ENCODE measurements at places on chromosomes 1 and 21.

GRCh38 chr1:25873120-25873519, 2.4 kb downstream of the PAQR7 start:
- no peak for DNase-seq

- no peak for DNase-seq
Observed at GRCh38 chr21:43717967-43718871, 710 bp upstream of the PDXK start.

DNA sequence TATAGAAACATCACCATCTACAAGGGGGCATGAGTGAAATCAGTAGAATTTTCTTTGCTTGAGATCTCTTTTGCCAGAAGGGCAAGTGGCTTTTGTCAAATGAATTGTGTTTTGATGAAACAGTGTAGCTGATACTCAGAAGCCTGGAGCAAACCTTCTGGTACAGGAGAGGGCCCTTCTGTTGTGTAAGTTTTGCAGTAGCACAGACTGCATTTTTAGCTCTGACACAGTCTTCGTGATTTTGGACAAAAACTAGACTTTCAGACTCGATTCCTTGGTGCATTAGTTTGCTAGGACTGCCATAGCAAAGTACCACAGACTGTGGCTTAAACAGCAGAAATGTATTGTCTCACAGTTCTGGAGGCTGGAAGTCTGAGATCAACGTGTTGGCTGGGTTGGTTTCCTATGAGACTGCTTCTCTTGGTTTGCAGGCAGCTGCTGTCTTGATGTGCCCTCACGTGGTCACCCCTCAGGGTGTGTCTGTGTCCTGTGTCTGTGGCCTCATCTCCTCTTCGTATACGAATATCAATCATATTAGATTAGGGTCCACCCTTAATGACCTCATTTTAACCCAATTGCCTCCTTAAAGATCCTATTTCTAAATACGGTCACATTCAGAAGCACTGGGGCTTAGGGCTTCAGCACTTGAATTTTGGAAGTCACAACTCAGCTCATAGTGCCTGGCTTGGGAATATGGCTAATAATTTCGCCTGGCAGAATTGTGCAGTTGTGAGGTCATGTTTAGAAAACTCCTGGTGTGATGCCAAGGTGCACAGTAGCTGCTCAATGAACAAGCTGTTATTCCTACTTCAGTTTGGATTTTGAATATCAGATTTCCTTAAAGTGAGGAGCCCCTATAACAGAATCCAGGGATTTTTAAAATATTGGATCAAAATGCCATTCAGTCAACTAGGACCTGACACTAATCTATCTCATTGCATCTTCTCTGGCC, 21.2 kb upstream of the DISC1 start:
- DNase-seq = no peak

GRCh38 chr1:59025898-59026426, 242.1 kb upstream of the JUN start:
- DNase-seq = peak; percentile 15

DNA sequence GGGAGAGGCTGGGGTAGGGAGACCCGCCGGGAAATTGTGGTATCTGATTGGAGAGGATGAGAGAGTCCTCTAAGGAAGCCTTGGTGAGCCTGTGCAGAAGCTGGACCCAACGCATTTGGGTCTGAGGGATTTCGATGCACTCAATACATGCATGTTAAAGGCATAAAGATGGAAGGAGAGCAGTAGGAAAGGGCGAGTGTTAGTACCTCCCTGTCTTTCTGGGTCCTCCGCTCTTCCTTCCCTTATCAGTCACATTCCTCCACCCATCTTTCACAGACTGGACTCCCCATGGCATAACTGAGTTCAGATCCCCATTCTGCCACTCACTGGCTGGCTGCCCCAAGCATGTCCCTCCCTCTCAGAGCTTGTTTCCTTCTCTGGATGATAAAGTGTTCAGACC, 7.3 kb downstream of the RGS16 start:
- DNase-seq = no peak

GRCh38 chr21:21096956-21097355, 98.7 kb downstream of the NCAM2 start:
- DNase-seq = no peak

GRCh38 chr1:217343907-217344306, 287.0 kb downstream of the GPATCH2 start:
- no peak for DNase-seq

GRCh38 chr1:198649968-198650338, 11.1 kb downstream of the PTPRC start:
- DNase-seq = no peak

DNA sequence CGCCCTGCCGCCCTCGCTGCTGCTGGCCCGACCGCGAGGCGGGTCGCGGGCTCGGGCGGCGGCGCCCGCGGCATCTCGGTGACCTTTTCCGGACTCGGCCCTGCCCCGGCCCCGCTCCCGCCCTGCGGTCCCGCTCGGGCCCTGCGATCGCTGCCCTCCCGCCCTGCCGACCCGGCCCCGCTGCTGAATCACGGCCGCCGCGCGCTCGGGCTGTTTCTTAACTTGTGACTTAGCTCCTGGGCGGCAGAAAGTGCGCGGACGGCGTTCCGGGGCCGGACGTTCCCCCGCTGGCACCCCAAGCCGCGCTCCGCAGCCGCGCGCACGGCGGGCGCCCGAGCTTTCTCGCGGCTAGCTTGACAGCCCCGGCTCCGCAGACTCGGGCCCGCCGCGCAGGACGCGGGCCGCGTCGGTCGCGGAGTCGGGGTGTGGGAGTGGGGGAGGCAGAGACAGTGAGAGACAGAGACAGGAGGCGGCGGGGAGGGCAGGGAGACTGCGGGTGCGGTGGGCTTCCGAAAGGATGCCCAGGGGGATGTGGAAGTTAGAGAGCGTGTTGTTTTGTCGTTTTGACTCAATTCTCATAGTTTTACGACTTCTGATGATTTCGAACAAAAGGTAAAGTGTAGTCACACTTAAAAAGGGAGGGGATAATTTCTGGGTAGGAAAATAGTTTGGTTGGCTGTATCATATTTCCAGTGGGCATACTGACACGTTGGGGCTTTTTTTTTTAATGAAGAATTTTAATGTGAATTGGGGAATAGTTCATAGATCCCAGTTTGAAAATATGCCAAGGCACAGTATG, 49.8 kb downstream of the PRDM2 start:
- no peak for DNase-seq

DNA sequence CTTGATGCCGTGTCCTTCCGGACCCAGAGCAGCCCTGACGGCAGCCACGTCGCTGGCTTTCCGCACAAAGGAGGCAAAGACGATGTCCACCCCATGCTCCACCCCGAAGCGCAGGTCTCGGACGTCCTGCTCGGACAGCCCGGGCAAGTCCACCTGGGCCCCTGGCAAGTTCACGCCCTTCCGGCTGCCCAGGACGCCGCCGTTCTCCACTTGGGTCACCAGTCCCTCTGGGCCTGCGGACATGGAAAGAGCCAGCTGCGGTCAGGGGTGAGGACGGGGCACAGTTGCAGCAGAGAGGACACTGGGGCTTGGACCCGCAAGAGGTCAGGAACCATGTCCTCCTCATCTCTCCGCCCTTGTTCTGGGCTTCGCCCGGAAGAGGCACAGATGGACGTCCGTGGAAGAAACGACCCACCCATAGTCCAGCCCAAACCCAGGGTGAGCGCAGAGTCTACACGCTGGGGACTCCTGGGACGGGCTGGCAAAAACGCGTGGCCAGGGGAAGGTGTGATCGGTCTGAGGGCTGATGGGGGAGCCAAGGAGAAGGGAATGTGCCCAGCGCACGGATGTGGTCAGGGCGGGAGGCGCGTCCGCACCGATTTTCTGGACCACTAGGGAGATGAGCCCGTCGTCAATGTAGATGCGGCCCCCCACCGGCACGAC, 6.6 kb downstream of the PKLR start:
- no peak for DNase-seq

- no peak for DNase-seq
Observed at GRCh38 chr1:245433561-245433960, 278.8 kb downstream of the KIF26B start.

GRCh38 chr1:182181167-182181572, 119.7 kb upstream of the ZNF648 start:
- no peak for DNase-seq

DNA sequence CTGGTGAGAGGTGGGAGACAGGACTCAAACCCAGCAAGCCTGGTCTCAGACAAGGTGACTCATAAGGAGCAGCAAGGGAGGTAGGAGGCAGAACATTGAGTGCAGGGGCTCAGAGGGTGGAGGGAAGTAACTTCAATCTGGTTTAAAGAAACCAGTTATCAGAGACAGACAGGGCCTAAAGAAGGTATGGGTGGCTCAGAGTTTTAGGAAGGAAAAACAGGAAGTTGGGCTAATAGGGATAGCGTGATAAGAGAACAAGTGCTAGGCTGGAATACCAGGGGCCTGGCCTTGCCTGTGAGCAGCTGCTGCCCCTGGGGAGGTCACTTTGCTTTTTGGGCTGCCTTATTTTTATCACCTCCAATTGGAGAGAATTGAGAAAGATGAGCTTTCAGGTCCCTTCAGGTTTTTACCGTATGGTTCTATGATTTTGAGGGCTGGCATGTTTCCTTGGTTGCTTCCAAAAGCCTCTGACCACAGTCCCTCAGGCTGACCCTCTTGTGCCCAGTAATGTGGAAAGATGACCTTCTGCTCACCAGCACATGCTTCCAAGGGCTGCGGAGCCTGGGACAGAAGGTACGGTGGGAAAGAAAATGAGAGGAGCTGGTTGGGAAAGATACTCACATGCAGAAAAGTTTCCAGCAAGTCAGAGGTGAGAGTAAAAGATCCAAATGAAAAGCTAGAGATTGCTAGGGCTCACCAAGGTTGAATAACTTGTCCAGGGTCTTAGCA, 77.0 kb downstream of the DDR2 start:
- DNase-seq = no peak

DNA sequence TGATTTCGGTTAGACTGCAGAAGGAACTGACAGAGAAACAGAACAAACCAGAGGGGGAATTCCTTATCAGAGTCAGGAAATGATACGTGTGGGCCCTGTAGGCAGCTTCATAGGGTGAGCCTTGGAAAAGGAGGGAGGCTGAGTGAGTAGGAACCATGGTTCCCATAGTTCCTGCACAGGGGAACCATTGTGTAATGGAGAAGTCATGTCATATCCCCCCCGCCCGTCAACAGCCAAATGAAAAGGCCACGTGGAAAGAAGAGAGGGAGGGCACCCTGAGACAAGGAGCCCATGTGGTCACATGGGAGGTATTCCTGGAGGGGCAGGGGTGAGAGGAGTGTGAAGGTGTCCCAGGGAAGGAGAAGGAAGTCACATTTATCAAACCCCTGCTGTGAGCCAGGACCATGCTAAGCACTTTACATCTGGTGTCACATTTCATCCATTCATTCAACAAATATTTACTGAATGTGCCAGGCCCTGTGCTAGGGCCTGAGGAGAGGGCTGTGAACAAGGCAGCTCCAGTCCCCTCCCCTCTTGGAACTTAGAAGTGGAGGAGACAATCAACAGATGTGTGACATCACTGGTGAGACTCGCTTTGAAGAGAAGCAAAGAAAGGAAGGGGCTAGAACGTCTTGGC, 15.7 kb upstream of the FGR start:
- no peak for DNase-seq

DNA sequence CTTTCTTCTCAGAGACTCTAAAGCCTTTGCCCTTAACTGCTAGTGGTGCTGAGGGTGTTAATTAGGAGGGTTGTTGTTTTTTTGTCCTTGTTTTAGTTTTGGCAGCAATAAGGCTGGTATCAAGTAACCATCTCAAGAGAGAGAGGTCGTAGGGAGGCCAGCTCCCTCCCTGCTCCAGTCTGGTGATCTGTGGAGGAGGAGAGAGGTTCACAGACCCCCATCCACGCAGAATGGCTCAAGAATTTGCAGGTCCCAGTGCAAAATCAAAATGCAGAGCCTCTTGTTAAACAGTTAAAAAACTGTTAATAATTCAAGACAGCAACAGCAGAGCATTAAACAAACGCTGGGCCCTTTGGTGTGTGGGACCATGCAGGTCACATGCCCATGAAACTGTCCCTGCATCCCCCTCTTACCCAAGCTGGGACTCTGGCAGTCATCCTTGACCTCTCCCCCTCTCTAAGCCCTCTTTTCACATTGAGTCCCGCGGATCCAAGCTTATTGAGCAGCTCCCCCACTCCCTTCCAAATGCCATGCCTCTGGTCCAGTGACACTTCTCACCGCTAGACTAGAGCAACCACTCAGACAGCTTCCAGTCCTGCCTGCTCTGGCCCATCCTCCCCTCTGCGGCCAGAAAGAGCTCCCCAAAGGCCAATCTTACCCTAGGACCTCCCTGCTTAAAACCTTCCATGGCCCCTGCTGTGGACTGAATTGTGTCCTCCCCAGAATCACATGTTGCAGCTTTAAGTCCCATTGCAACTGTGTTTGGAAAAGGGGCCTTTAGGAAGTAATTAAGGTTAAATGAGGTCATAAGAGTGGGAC, 47.7 kb upstream of the RPL11 start:
- no peak for DNase-seq

GRCh38 chr1:31042656-31043055, 22.9 kb downstream of the PUM1 start:
- no peak for DNase-seq

DNA sequence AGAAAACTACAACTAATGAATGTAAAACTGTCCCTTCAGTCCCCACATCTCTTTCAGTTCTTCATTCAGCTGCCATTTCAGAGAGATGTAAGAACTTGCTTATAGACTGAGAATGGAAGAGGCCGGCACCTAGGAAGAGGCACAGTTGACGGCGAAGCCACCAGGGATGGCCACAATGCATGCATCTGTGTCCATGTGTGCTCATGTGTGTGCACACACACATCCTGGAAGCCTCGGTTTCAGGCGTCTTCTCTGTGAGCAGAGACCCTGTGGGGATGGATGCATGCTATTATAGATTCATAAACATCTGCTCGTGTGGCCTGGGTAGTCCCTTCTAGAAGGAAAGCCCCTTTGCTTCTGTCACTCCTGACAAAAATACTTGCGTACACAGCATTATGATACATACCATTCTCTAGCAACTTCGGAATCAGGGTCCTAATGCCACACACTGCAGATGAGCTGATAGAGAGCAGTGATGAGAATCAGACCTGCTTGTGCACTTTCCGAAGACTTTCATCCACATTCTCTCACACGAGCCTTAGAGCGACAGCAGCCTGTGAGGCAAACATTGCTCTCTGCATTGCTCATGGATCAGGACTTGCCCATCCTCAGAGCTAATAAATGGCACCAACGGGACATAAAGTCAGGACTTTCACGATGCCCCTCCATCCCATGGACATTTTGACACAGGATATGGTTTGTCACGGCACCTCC, 12.4 kb upstream of the GPR61 start:
- DNase-seq = no peak

DNA sequence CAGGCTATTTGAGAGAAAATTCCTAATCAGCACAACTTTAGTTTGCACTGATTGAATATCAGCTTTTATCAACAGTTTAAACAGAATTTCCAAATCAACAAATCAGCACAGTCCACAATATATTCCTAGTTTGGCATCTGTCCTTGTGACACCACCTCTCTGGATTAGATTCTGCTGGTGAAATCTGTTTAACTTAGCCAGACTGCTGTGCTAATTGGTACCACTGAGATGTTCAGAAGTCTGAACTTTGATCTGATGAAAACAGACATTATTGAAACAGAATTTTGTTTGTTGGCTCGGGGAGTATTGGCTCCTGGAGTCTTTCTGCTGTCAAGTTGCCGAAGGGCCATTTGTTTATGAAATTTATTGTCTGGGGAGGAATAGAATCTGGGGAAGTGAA, 17.0 kb upstream of the NGF start:
- no peak for DNase-seq

GRCh38 chr1:237938553-237938952, 47.8 kb upstream of the ZP4 start:
- no peak for DNase-seq

- no peak for DNase-seq
Observed at GRCh38 chr21:14581902-14582457, 35.9 kb upstream of the SAMSN1 start.

- no peak for DNase-seq
Observed at GRCh38 chr1:243454328-243454997, 198.6 kb downstream of the SDCCAG8 start.

GRCh38 chr1:68785328-68785727, 288.4 kb upstream of the DEPDC1 start:
- no peak for DNase-seq

All from AG09319 (cell line).